GM20000 (cell line): ENCODE measurements at places on chromosomes 2 and 18.

DNA sequence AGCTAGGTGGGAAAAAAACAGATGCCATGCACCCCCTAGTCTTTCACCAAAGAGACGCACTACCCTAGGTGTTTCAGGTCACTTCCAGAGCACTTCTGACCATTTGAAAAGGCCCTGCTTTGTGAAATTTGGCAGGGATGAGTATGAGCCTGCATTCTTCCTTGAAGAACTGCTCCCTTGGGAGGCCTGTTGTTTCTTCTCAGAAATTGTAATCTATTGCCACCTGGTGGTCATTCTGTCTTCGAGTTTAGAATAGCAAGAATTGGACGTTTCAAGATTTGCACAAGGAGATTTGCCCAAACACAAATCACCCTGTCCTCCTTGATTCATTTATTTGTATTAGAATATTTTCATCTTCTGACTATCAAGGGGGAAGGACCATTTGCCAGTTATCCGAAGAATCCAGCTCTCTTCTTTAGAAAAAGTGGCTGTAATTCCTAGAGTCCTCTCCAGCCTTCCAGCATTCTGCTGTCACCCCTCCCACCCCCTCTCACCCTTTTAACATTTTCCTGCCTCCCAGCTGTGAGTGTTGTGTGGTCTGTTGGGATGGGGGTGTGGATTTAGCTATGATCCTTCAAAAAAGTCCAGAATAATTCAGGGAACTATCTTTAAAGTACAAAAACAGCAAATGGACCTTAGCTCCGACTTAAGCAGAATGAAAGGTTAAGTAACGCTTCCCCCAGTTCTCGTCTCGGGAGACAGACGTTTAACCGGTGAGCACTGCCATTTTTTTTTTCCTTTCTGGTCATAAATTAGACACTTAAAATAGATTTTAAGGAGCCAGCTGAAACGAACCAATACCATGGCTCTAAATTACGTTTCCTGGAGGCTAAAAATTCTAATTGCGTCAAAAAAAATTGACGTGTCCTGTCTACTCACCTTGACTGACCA, 3.7 kb upstream of the GAD1 start:
- DNase-seq = peak; percentile 67

GRCh38 chr18:48161191-48161910, 230.9 kb upstream of the SMAD2 start:
- peak; percentile 90 for DNase-seq

DNA sequence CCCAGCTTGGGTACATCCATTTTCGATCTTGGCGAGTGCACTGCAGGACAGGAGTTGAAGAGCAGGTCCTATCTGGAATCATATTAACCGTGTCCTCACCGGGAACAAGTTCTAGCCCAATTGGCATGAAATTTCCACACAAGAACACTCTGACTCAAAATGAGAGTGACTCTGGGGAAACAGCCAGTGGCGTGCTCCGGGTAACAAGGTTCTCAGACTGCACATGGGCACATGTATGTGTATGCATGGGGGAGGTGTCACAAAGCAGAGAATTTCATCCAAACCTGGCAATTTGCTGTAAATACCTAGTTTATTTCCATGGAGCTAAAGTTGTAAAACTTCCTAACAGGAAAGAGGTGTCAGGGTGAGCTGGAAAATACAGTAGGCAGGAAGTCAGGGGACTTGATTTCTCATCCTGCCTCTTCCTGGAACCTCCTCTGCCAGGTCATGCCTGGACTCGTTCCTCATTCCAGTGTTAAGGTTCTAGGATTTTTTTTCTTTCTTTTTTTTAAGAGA, 1.7 kb downstream of the TUBB6 start:
- no peak for DNase-seq

DNA sequence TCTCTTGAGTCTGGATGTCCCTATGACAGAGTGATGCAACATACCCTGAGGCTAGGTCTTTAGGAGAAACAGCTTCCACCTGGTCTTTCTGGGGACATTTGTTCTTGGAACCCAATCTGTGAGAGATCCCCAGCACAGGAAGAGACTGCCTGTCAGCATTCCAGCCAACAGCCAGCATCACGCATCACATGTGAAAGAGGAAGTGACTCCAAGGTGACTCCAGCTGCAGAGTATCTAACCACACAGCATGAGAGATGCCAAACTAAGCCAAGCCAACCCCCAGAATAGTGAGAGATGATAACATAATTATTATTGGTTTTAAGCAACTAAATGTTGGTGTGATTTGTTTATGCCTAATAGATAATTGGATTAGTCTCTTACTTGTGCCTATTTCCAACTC, 35.7 kb downstream of the C18orf63 start:
- DNase-seq = no peak

DNA sequence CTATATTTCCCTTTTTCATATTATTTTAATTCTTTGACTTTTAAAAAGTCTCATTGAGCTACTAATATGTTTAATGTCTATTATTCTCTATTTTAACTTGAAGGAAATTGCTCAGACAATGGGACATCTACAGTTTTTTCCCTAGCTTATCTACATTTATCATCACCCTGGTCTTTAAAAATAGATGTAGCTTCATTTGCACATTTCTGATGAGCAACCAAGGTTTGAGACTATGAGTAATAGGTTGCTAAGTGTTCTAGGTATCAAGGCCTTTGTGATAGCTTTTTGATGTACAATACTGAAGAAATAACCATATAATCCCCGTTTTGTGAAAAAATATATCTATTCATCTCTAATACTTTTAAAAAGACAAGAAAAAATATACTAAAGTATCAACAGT, 47.0 kb downstream of the STAT4 start:
- DNase-seq = no peak

DNA sequence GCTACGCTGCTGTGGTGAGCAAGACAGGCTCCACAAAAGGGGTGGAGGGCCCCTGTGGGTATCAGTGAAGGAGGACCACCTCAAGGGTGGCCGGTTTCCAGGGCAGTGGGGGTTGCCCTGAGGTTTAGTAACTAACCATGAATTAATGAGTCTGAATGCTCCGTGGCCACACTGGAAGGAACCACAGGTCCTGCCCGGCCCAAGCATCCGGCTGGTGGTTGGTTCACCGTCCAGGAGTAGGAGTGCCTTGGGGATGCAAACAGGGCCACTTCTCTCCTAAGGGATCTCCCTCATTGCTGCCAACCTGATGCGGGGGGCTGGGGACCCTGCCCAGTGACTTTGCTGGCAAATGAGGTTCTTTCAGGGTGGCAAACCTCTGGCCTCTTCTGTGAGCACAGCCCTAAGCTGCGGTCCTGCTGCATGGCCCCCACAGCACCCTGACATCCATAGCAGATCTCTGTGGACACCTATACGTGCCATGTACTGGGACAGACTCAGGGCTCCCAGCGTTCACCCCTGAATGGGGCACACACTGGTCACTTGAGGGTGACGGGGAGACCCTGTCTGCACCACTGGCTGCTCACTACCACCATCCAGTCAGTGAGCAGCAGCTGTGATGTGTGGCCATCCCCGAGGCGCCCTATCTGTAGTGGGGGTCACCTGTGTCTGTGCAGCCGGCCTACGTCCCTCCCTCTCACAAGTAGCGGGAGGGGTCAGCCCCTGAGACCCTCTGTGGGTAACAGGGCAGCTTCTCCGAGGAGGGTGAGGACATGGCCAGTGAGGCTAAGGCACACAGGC, 41.6 kb downstream of the HS6ST1 start:
- no peak for DNase-seq

DNA sequence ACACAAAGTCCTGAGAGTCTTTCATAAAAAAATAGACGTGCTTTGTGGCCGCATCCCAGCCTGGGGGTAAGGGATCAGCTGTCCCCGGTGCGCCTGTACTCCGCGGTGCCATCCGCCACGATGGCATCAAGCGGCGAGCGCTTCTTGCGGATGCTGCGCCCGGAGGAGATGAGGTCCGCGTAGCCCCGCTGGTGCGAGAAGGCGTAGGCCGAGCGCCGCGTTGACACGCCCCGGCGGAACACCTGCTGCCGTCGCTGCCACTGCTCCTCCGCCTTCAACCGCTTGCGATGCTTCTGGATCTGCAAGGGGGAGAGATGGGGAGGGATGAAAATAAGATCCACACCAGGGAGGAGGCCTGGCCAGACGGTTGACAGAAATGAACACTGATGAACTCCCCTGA, 26.8 kb upstream of the NARS1 start:
- DNase-seq = no peak

DNA sequence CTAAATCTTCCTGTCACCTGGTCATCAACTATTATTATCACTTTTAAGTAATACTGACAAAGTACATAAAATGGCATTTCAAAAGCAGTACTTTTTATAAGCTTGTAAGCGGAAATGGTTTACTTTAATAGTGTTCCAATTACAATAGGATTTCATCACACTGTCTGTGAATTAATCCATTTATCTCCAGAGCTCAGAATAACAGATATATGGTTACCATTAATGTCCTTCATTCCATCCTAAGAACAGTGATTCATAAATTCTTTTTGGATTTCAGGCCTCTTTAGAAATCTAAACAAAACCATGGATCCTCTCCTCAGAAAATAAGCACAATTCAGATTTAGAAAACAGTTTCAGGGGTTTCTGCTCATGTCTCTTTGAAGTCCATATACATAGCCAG, 68.4 kb downstream of the PID1 start:
- no peak for DNase-seq

- DNase-seq = no peak
These were observed 118.8 kb downstream of the ZBTB7C start for GRCh38 chr18:48290162-48290926.

DNA sequence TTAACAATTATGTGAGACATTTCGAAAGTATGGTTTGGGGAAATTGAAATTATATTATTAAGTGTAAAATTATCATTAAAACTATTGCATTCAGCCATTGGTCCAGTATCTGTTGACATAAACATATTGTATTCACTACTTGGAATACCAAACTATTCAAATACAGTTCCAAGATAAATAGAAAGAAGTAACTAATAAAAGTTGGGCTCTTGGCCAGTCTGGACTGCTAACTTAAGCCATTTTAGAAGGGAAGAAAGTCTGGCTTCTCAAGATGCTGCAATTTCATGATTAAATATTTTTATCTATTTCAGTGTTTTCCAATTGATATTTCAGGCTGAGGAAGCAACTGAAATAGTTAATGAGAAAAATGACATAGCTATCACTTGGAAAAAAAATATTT, 109.8 kb upstream of the CHRNA1 start:
- DNase-seq = no peak

DNA sequence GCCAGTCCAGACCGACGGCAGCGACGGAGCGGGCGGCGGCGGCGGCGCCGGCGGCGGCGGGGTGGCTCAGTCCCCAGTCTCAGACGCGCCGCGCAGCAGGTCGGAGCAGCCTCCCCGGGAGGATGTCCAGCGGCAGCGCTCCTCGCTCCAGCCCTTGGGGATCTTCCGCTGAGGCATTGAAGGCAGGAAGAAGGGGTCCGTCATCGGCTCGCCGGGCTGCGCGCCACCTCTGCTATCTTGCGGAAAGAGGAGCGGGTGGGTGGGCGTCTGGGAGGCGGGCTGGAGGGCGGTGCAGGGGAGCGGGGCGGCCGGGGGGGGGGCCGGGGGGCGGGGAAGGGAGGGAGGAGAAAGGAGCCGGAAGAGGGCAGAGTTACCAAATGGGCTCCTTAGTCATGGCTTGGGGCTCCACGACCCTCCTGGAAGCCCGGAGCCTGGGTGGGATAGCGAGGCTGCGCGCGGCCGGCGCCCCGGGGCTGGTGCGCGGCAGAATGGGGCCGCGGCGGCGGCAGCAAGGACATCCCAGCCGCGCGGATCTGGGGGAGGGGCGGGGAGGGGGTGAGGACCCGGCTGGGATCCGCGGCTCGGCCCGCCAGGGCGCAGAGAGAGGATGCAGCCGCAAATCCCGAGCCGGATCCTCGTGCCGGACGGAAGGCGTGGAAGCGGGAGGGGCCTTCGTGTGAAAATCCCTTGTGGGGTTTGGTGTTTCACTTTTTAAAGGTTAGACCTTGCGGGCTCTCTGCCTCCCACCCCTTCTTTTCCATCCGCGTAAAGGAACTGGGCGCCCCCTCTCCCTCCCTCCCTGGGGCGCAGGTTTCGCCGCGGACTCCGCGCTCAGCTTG, at the start of gene NETO1:
NETO1 (minus strand) TSS at position 242 of the 839 bp plus-strand sequence. CDS start 696 bp downstream, outside the sequence.
- peak; percentile 48 for DNase-seq

GRCh38 chr18:23154030-23154429, 18.7 kb downstream of the CABLES1 start:
- no peak for DNase-seq
